ENCODE measurements at places on chromosomes 13 and 19.

DNA sequence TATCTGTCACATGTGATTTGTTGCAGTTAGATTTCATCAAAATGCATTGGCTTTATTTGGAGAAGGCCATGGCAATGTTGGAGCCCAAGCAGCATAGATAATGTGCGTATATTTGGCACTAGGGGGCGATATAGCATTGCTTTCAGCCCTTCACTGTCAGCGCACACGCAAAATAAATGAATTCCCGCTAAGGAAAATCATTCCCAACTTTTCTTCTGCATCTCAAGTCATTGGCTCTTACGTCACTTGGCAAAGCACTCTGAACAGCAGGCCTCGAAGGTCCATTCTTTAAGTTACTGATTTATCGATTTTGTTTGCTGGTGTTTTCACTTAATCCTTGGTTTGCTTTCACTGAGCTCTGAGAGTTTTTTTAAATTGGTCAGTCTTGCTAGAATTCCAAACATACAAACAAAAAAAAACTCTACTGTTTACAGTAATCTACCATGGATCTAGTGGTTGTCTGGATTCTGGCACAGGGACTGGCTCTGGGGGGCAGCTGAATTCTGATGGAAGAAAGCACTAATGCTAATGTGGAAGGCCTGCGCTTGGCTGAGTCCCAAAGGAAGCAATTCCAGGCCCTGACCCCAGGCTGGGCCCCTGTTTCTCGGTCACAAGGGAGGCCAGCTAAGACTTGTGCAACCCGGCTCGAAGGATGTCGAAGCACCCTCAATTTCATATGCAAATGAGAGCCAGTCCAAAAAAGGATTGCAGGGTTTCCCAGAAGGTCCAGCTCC, 97.7 kb upstream of the IPO5 start:
- DNase-seq = no peak

DNA sequence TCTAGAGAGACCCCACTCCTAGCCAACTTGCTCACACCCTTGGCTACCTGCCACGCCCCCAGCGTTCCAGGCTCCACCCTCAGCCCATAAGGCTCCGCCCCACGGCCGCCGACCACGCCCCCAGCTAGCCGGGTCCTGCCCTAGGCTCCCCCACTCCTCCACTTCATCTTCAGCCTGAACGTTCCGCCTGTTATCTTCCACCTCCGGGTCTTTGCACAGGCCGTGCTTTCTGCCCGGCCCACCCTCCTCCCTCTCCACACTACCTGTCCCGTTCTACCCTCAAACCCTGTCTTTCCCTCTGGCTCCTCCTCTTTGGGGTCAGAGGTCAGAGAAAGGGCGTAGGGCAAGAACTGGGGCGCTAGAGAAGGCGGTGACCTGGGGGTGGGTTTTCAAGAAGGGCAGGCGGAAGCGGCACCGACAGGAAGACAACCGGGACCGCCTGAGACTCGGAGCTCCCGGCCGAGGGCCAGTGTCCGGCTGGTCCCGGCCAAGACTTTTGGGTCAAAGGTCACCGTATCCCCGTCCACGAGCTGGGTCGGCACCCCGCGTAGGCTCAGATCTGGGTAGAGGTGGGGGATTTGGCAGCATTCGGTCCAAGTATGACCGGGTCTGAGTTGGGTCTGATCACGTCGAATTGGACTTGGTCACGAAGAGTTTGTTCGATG, 2.2 kb downstream of the PDE4C start:
- DNase-seq = no peak

GRCh38 chr19:6064336-6065073, 45.8 kb downstream of the RFX2 start:
- DNase-seq = no peak

DNA sequence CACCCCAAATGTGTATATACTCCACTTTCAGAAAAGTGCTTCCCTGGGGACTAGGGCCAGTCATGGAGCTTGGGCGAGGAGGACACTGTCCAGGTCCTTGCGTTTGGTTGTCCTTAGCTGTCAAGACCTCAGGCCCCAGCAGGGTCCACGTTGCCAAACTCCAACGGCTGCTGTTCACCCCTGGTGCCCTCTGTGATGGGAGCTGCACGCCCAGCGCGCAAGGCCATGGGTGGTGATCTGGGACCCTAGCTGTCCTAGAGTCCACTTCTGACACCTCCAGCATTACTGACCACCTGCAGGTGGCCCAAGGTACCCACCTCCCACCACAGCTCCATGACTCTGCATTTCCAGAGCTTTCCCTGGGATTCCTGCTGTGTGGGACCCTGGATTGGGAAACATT, 4.0 kb downstream of the LRP3 start:
- no peak for DNase-seq

GRCh38 chr13:29737061-29737460, 113.4 kb downstream of the UBL3 start:
- DNase-seq = no peak

DNA sequence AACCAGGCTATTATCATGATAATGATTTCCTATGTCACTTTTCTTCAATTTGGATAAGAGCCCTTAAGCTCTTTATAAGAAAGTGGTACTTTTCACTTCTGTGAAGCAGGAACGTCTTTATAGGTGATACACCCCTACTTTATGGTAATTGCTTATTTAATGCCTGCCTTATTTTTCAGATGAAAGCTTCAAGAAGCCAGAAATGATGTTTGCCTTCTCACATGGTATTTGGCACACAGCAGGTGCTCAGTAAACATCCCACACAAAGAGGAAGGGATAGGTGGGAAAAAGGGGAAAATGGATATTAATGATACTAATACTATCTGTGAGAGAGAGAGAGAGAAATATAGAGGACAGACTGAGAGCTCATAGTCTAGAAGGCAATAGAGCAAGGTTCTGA, 29.0 kb upstream of the WASF3 start:
- no peak for DNase-seq

GRCh38 chr19:17846146-17846545, 1.6 kb downstream of the JAK3 start:
- peak; percentile 80 for DNase-seq

GRCh38 chr13:91214031-91214430, 133.5 kb upstream of the MIR17HG start:
- no peak for DNase-seq

DNA sequence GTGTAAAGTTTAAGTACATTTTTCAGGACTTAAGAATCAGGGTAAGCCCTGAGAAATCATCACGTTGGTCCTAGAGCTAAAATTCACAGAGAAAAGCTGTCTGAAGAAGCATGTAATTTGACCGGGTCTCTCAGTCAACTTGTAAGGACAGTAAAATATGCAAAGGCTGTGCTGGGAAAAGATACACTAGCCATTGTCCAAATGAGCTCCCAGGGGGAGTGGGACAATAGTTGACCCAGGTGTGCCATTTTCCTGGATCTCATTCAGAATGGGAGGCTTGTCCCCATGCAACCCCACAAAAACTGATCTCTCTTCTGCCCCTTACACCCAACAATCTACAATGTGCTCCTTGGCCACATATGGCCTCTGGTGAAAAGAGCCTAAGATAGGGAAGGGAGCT, 437.9 kb downstream of the KLF12 start:
- no peak for DNase-seq

GRCh38 chr13:67238277-67238859, 8.2 kb upstream of the PCDH9 start:
- DNase-seq = no peak
